Skin of body (tissue), 3 donors: ENCODE measurements at places on chromosomes 6 and 20. TPM values are rescaled to one million over a fixed set of nuclear protein-coding genes. Genes with fewer than 3 reads are reported as not detected.

The OTOR gene
- not detected for total RNA-seq

The RAET1E gene
- 3.3 TPM for total RNA-seq

The SLC12A5 gene
- total RNA-seq, result 0.69 TPM

The ECT2L gene
- 0.10 TPM for total RNA-seq

The COL9A1 gene
- 1.8 TPM for total RNA-seq

The NOTCH4 gene
- 8.1 TPM for total RNA-seq

The ENPP4 gene
- 4.6 TPM for total RNA-seq

The MDFI gene
- total RNA-seq, result 33.7 TPM

The POU3F2 gene
- total RNA-seq, result 0.49 TPM

The TRIM15 gene
- 1.4 TPM for total RNA-seq

The CLPSL1 gene
- total RNA-seq, result not detected

The OR2B6 gene
- total RNA-seq, result not detected

The PRND gene
- total RNA-seq, result 27.4 TPM

The ULBP2 gene
- 0.89 TPM for total RNA-seq

The CASS4 gene
- total RNA-seq, result 0.89 TPM

The GGTLC1 gene
- total RNA-seq, result not detected

The FAM83C gene
- 7.7 TPM for total RNA-seq

The OR2J3 gene
- total RNA-seq, result not detected

The PHIP gene
- total RNA-seq, result 51.5 TPM

The TXLNB gene
- 15.0 TPM for total RNA-seq

The PRPH2 gene
- 2.8 TPM for total RNA-seq

The FAM209B gene
- total RNA-seq, result not detected

The SLC4A11 gene
- total RNA-seq, result 0.59 TPM

The SPTLC3 gene
- total RNA-seq, result 32.3 TPM

The MYBL2 gene
- 4.2 TPM for total RNA-seq

The MOG gene
- total RNA-seq, result not detected

The MYLK4 gene
- 1.4 TPM for total RNA-seq

The SLPI gene
- 52.0 TPM for total RNA-seq
